ENCODE measurements at places on chromosomes 12 and 14.

GRCh38 chr14:103312006-103312635, 21.9 kb upstream of the EIF5 start:
- no peak for DNase-seq

DNA sequence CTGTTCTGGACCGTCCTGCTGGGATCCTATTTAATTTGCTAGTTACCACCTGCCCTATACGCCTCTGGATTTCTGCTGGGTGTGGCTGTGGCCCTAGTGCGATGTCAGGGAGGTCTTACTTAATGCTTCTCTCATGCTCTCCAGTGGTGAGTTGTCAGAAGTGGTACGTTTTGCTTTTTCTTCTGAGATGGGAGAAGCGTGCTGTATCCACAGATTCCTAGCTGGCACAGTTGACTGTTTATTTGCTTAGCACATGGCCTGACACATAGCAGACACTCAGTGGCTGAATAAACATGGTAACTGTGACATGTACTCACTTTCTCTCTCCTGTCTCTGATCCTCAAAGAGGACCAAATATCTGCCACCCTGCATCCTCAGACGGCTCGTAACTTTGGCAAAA, 107.3 kb downstream of the CACNA1C start:
- DNase-seq: no peak

DNA sequence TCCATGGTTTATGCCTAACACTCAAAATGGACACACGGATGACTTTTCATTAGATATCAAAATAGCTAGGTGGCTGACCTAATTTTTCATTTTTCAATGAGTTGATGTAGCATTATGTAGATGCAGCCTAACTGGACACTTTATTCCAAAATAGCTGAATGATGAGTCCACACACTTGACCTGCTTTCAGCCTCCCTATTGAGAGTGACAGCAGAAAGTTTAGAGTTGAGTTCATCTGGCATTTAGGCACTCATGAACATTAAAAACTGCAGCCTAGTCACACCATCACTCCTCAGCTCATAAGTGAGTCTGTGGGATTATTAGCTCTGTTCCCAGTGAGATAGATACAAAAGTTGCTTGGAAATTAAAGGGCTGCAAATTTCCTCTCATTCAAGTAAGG, 307.3 kb upstream of the PRKD1 start:
- DNase-seq: no peak

GRCh38 chr12:94178882-94179281, 30.5 kb downstream of the PLXNC1 start:
- DNase-seq: no peak

GRCh38 chr12:28192125-28192524, 1.9 kb downstream of the CCDC91 start:
- no peak for DNase-seq

- no peak for DNase-seq
These were observed 40.9 kb downstream of the DEGS2 start for GRCh38 chr14:100118396-100119011.

DNA sequence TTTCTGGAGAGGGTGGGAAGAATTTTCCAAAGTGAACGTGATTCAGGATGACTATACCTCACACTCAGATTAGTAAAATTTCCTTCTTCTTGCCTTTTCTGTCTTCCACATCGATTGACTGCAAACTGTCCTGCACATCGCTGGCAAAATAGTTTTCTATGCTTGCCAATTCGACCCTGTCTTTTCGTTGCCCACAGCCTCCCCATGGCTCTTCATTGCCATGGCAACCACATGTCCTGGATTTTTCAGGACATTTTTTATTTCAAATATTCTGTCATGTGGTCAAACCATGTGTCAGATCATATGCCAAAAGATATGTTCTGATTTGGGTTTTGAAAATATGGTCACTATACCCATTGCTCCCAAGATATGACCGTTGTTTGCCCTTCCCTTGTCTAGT, 46.9 kb upstream of the OTX2 start:
- DNase-seq: no peak

DNA sequence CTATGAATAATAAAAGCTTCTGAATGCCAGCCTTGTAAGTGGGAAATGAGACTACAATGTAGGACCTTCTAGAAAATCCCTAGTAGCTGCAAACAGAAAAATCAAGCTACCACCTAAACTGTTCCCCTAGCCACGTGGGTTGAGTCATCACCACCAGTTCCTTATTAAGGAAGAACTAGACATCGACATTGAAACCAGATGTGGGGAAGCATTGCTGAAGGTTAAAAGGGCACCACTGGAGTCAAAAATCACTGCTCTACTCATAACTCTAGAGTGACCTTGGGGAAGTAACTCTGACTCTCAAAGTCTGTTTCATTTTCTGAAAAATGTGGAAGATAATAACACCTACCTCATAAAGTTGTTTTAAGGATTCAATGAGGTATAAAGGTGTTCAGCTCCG, 9.4 kb upstream of the CNIH1 start:
- no peak for DNase-seq

- no peak for DNase-seq
These were observed 509.2 kb downstream of the FLRT2 start for GRCh38 chr14:86039176-86039575.

DNA sequence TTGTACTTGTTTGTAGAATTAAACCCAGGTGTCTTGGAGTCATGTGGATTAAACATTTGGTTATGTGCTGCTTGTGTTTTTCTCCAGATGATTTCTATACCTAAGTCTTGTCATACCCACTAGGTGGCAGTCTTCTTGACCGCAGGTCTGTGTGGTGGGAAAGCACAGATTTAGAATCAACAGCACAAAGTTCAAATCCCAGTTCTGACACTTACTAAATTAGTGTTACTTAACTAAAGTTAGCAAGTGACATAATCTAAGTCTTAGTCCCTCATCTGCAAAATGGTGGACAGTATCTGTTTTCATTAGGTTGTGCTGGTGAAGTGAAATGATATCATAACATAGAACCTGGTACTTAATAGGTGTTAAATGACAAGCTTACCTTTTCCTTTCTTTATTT, 151.0 kb upstream of the ARHGAP5 start:
- DNase-seq: peak; percentile 36

DNA sequence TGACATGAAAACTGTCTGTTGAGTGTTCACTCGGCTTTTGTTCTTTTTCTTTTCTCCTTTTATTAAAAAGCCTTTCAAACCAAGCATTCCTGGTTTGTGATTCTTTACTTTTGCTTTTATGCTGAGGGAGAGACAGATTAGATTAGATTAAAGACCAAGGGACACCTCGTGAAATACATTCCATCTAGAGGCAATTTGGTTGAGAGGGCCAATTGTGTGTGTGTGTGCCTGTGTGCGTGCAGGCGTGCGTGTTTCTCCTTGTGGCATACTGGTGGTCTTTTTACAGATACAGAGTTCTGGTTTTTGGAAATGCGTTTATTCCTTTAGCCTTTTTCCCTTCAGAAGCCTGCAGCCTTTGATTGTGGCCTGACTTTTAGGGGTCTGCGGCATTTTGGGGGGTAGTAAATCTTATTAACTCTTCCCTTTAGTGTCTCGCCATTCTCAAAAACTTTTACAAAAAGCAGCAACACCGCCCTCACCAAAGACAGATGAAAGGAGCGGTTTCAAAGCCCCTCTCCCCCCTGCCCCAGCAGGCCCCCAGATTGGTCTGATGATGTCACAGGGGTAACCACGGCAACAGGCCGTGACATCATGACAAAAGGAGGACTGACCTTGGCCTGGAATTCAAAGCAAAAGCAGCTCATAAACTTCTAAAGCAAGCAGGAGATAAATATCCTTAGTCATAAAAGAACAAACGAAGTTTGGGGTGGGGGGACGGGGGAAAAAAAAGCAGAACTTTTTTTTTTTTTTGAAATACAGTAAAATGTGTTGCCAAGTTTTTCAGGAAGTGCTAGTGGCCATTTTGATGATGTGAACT, 84.1 kb upstream of the TBX3 start:
- no peak for DNase-seq

DNA sequence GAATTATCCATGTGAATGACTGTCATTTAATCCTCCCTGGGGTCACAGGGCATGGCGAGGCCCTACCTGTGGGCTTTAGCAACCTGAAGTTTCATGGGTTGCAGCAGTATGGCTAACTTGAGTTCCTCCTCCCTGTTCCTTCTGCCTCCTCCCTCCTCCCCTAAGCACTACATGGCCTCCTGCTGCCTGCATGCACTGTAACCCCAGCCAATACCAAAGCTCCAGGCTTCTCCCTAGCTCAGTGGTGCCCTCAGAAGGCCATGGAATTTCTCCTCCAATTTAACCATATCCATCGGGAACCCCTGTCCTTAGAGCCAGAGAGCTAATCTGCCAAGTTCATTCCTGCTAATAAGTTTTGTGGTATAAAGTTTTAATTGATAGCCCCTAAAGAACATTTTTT, 95.1 kb downstream of the NT5DC3 start:
- DNase-seq: no peak

GRCh38 chr12:98211909-98212695, 303.3 kb upstream of the TMPO start:
- DNase-seq: no peak

DNA sequence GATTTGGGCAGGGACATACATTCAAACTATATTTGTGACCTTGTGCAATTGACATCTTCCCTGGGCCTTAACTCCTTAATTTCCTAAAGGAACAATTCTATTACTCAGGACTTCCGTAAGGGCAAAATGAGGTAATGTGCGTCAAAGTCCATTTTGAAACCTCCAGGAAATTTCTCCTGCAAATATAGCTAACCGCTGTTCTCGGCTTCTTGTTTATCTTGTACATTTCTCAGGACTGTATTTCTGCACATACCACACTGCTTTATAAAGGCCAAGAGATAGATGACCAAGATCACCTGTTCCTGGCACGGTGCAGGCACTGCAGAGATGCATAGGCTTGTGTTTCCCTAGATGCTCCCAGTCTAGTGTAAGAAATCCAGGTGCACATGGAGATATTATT, 1009.4 kb downstream of the BCL11B start:
- no peak for DNase-seq

DNA sequence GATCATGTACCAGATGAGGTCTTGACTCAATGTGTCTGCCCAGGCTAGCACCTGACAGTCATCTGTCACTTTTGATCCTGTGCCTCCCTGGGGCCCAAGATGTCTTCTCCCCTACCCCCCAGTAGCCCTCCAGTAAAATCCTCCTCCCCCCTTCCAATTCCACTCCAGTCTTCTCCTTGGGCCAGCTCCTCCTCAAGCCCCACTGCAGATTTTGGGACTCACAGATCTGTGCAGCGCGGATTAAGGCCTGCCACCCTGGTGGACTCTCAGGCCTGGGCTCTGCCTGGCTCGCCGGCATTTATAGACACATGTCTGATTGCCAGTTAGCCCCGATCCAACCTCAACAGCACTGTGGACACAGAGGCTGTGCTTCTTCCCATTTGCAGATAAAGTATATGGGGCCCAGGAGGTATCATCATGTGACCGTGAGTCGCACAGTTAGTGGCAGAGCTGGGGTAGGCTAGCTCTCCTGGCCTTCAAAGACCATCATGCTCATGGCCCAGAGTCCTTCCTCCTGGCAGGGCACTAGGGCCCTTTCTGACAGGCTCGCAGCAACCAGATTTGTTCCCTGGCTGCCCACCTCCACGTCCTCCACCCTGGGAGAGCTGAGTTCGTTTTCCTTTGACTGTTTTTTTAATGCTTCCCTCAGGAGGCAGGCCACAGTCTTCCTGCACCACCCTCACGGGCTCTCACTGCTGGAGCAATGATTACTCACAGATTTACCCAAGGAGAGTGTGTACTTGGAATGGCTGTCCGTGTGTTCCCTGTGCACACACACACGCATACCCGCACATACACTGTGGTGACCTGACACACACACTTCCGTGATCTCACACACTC, 98.3 kb upstream of the DIO3 start:
- no peak for DNase-seq

- no peak for DNase-seq
These were observed 2.0 kb upstream of the PPFIBP1 start for GRCh38 chr12:27521981-27522380.

- no peak for DNase-seq
These were observed 64.8 kb downstream of the WSCD2 start for GRCh38 chr12:108193917-108194316.

DNA sequence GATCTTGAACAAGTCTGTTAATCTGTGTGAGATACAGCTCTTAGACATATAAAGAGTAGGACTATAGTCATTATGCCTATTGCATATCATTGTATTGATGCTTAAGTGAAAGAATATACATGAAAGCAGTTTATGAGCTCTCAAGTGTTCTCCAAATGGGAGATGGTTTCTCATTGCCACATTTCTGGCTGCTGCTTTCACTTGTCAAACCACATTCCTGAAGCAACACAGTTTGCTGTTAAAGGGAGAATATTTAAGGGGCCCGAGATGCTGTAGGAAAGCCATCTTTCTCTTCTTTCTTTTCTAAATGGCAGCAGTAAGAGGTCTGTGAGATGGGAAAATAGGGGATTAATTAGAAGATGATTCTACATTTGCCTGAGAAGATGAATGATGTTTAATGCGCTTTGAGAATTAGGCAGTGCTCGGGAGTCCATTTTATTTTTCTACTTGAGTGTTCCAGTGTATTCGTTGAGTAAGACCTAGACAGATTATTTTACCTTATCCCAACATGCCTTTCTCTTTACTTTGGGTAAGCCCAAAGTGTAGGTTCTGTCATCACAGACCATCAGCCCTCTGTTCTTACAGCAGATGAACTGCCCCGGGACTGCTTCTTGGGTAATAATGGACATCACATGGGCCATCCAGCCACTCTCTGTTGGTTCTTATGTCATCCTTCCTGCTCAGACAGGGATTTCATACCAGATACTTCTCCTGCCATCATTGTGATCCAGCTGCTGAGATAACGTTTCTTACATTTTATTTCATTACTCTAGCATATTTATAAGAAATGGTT, 35.6 kb downstream of the ANO4 start:
- peak; percentile 45 for DNase-seq

DNA sequence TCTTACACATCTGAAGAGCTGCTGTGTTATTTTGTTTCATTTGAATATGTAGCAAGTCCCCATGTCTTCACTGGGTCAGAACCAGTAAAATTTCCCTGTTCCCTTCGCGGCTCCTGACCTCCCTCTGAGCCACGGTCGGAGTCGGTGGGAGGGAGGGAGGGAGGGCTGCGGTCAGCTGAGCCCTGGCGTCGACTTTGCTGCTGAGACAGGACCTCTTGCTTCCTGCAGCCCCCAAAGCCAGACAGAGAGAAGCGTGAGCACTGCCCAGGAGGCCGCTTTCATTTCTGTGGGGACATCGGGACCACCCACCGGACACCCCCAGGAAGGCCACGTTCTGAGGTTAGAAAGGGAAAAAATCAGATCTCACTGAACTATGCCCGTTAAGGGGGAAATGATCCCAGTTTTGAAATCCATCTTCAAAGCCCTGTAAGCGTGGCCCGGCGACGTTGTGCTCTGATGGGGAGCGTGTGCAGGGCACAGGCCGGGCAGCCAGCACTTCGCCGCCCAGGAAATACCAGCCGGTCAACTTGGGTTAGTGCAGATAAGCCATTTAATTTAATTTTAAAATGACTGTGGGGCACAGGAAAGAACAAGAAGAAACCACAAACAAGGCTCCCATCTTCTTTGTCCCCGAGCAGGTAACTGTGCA, 42.1 kb downstream of the NOC4L start:
- no peak for DNase-seq

DNA sequence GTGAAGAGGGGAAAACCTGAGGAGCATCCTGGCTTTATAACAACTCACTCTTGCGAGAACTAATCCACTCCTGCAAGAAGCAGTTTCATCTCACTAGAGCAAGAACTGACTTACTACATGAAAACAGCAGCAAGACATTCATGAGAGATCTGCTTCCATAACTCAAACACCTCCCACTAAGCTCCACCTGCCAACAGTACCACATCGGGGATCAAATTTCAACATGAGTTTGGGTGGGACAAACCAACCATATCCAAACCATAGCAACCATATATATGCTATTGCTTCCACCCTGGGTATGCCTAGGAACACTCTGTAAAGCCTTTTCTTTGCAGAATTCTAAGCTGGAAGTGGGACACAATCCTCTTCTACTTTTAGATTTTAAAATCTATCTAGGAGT, 13.9 kb upstream of the AVPR1A start:
- no peak for DNase-seq

- DNase-seq: no peak
These were observed 359.4 kb upstream of the SFSWAP start for GRCh38 chr12:131351319-131352028.
